C1 segment of cervical spinal cord (tissue), 14 donors: ENCODE measurements at places on chromosomes 3 and 15.

GRCh38 chr3:100631236-100631635 lies 21.8 kb downstream of the ADGRG7 start:
- DNase-seq, result no peak

DNA sequence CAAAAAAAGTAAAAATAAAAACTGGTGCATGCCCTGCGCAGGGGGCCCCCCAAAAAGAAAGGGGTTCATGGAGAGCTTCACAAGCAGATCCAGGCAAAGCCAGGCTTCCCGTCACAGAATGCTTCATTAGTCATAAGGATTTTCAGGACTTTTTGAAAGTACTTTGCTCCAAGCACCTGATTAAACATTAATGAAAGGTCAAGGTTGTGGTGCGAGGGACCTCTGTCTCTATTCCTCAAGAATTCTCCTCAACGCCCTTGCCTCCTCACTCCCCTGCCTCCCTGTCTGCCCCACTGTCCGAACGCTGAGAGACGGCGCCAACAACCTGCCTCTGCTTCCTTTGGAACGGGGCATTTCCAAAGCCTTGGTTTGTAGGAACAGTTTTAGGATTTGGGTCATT lies 240.1 kb upstream of the IGF1R start:
- DNase-seq, result no peak

DNA sequence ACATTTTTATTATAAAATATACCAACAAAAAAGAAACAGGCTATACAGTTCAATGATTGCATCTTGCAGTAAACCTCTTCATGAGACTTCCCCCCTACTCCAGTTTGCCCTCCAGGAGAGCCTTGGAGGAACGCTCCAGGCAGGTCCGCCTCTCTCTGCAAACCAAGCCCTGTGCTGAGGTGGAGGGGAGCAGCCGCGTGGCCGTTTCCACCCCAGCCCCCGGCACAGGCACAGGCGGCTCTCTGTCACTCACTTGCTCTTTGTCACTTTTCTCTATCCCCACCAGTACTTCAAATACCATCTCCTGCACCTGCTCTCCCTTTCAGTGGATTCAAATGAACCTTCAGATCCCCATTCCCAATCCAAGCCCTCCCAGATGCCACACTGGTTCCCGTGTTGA lies 479.9 kb downstream of the OCA2 start:
- DNase-seq, result no peak

GRCh38 chr3:21729331-21729730 lies 21.7 kb downstream of the ZNF385D start:
- DNase-seq, result no peak

- no peak for DNase-seq
These were observed 27.8 kb downstream of the CHP1 start for GRCh38 chr15:41258750-41259471.

DNA sequence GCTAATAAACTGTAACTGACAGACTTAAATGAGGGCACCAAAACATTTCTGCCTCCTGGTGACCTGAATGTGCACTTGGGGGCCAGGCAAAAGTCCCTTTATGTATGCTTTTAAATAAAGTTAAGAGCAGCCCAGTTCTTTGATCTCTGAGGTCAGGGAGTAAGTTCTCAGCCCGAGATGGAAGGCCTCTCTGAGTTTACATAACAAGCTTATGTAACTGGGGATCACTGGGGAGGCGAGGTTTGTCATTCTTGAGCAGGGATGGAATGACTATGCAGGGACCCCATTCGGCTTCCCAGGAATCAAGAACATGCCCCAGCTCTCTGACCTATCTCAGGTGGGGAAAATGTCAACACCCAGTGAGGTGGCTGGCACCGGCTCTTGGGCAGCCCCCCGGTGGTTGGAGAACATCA lies 198.7 kb upstream of the BHLHE40 start:
- no peak for DNase-seq

DNA sequence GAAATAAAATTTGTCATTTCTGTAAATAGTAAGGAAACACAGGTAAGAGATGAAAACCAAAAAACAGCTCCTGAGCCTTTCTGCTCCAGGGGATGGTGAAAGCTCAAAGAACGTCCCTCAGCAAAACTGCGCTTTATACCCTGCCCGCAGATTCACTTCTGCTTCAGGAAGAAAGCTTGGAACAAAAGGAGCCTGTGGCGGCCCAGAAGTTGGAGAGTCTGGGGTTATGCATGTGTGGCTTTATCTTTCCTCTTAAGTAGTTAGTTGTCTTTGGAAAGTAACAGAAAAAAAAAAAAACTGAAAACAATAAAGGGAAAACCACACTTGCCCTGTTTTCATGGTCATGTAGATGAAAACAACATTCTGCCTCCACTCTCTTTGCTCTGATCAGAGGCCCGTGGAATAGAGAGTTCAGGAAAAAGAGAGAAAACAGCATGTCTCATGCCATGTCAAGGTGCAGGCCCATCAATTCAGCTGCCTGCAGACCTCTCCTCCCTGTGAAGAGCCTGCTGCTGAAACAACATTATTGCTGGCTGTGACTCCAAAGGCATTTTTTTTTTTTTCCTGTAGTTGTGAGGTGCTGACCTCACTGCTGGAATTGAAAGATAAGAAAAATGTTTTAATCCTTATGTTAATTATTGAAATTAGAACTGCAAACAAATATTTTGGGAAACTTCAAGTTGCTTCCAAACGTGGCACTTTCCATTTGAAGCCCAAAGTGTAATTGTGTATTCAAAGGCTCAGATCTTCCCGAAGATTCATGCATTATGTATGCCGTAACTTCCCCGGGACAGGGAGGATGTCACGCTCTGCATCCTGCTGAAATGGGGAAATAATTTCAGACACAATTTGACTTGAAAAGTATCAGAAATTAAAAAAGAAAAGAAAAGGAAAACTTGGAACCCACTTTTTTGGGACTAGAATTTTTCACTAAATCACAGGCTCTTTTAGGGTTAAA lies 108.4 kb upstream of the ZNF385D start:
- DNase-seq, result no peak

DNA sequence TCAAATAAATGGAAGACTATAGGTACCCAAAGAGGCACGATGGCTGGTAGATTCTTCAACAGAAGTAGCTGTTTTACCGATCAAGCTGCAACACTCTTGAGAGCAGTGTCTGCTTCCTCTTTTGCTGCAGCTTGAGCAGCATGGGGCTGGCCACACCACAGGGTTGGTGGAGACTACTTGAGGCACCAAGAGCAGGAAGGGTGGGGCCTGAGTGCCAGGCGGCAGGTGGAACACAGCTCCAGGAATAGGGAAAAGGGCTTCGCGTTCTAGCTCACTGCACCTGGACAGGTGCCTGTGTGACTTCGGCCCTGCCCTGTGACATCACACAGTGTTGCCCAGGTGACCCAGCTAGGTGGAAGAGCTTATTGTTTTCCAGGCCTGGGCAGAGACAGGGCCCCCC lies at the start of gene CCDC33:
CCDC33 (plus strand) TSS at position 365 of the 400 bp plus-strand sequence. CDS start 394 bp downstream, outside the sequence.
- no peak for DNase-seq

GRCh38 chr3:47994180-47994579 lies 22.0 kb downstream of the MAP4 start:
- no peak for DNase-seq

DNA sequence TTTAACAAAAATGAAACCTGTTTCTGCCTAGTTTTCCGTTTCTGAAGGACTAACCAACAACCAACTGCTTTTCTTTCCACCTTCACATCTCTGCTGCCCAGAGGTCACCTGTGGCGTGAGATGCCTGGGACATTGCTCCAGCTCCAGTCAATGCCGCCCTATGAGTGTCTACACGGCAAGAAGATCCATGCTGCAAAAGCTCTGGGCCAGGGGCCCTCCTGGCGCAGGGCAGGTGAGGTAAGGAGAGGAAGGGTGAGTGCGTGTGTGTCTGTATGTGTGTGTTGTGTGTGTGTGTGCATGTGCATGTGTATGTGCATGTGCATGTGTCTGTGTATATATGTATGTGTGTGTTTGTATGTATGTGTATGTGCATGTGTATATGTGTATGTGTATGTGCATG lies 131.4 kb downstream of the NSMCE3 start:
- no peak for DNase-seq
